AG20443 (cell line): ENCODE measurements at places on chromosomes 5 and 9.

DNA sequence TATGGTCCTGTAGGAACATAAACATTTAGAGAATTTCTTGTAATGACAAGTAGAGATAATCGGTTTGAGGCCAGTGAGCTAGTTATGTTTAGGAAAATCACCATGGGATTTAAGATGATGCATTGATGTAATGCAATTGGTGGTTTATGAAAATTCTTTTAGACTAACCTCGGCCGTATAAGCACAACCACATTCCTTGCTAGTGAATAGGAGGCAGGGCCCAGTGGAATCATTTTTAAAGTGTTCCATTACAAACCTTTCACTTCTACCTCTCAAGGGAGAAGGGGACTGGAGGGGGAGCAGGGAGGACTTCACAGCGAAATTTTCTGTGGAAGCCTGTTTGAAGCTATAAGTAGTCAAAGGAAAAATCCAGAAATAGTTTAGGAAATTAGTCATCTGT lies 71.8 kb upstream of the NFIL3 start:
- peak; percentile 78 for DNase-seq

GRCh38 chr9:77743386-77743785 lies 95.3 kb upstream of the GNA14 start:
- peak; percentile 48 for DNase-seq

- no peak for DNase-seq
Measured at GRCh38 chr5:56517011-56517416, 283.9 kb upstream of the ANKRD55 start.

- peak; percentile 80 for DNase-seq
Measured at GRCh38 chr9:16321461-16322119, 548.9 kb downstream of the BNC2 start.

DNA sequence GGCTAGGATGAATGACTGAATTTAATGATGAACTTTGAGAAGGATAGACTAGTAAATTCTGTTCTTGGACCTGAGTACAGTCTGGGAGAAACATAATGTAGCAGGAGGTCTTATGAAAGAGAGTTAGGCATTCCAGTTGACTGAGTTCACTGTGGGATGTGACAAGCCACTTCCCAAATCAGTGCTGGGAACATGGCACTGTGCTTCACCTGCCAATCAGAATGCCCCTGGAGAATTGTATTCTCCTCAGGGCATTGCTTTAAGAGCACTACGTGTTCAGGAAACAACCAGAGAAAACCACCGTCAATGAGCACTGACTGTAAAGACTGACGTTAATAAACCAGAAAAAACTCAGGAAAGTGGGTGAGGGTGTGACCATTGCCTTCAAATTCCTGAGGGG lies 1.2 kb downstream of the CCDC107 start:
- DNase-seq: peak; percentile 38

GRCh38 chr9:108033976-108034964 lies 544.7 kb upstream of the KLF4 start:
- DNase-seq: peak; percentile 59

- DNase-seq: no peak
Measured at GRCh38 chr9:107819772-107820565, 330.4 kb upstream of the KLF4 start.

GRCh38 chr9:133551446-133551845 lies 16.9 kb downstream of the ADAMTSL2 start:
- DNase-seq: no peak

- DNase-seq: no peak
Measured at GRCh38 chr5:180178531-180179441, 30.2 kb downstream of the RASGEF1C start.

DNA sequence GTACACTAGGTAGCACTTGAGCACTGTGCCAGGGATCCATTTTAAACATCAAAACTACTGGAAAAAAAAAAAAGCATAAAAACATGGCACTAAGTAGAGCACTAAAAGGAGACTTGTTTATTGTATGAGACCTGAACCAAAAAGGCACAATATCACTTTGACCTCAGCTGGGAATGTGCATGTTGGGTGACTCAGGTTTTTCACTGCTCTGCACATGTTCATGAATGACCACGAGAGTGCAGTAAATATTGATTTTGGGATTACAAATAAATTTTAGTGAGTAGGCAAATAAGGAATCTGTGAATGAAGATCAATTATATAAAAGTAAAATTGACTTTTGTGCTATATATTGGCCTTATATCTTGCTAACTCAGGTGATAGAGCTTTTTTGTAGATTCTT lies 11.8 kb downstream of the RMI1 start:
- DNase-seq: no peak

- peak; percentile 49 for DNase-seq
Measured at GRCh38 chr9:86667307-86667706, 280.0 kb downstream of the GAS1 start.

- peak; percentile 24 for DNase-seq
Measured at GRCh38 chr9:21674894-21675293, 127.5 kb upstream of the MTAP start.

GRCh38 chr9:107161338-107161737 lies 121.7 kb upstream of the RAD23B start:
- no peak for DNase-seq

- DNase-seq: no peak
Measured at GRCh38 chr9:109893241-109893640, 113.2 kb downstream of the PALM2AKAP2 start.

GRCh38 chr5:65059681-65060598 lies 291.2 kb downstream of the CWC27 start:
- no peak for DNase-seq

DNA sequence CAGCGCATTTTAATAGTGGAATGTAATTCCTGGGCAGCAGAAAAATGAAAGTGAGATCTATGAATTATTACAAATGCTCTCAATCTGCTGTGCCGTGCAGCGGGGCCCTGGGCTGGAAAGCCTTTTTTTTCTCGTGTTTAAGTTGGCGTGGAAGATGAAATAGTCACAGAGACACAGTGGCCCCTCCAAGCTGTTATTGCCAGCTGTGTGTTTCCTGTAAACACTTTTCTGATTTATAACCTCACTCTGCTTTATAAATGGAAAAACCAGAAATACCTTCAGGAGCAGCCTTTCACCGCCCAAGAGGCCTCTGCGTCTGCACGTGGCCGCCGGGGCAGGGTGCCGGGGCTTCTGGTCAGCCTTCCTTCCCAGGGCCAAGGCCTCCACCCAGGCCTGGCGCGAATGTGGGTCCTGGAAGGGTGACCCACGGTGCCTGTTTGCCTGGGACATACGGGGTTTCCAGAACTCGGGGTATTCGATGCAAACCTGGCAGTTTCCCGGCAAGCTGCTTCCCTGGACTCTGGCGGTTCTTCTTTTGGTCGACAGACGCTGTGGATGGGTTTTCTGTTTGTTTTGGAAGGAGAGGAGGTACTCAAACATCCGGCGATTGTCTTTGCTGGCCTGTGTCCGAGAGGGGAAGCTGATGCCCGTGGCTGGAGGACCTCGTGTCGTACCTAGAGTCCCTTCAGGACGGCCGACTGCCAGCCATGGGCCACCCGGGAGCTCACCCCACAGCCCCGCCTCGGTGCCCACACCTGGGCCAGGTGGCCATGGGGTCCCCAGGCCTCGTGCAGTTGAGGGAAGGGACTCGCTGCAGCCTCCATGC lies 256.7 kb downstream of the PARP8 start:
- no peak for DNase-seq

GRCh38 chr5:100709771-100710170 lies 174.6 kb downstream of the FAM174A start:
- no peak for DNase-seq

GRCh38 chr5:152349683-152350526 lies 55.2 kb downstream of the NMUR2 start:
- peak; percentile 42 for DNase-seq

DNA sequence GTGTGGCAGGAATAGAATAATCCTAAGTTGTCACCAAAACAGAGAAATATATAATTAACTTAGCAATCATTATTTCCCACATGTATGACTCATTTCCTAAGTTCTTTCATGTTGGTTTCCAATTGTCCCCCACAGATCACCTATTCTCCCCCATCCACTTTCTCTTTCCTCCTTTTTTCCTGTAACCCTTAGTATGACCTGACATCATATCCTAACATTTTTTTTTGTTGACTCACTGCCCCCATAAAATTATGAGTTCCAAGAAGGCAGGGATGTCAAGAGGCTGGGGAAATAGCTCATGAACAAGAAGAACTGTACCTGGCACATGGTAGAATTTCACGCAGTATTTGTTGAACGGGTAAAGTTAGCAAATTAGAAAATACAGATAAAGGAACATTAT lies 186.7 kb downstream of the DCP2 start:
- no peak for DNase-seq

DNA sequence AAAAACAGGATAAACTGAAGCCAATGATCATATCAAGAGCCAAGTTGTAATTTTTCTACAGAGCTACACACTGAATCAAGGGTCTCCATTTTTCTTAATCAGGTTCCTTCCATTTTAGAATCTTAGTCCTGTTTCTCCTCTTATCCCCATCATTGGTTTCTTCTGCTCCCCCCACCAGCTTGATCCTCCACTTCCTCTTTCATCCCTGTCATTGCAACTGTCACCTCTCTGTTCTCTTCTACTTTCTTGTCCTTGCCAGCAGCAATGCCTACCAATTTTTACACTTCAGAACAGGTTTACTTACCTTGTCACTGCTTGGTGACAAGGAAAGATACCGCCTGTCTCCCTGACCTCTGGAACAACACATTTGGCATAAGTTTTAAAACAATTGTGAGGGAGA lies 97.3 kb downstream of the CFAP90 start:
- no peak for DNase-seq

DNA sequence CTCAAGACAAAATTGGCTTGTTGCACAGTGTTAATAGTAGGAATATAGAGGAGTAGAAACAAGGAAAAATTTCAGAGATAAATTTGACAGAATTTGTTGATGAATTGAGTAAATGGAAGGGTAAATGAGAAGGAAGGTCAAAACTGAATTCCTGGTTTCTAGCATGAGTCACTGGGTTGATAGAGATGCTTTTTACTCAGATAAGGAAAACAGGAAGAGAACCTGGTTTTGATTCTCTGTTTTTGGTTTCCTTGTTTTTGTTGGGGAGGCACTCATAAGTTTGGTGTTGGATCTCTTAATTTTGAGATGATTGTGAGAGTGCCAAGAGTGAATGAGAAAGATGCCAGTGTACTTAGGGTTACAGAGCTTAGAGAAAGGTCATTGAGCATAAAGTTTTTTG lies 7.1 kb downstream of the LRRC70 start:
- DNase-seq: no peak

GRCh38 chr9:133031496-133031911 lies 707 bp downstream of the GTF3C5 start:
- DNase-seq: no peak

- DNase-seq: no peak
Measured at GRCh38 chr5:87392801-87393200, 19.9 kb downstream of the CCNH start.

DNA sequence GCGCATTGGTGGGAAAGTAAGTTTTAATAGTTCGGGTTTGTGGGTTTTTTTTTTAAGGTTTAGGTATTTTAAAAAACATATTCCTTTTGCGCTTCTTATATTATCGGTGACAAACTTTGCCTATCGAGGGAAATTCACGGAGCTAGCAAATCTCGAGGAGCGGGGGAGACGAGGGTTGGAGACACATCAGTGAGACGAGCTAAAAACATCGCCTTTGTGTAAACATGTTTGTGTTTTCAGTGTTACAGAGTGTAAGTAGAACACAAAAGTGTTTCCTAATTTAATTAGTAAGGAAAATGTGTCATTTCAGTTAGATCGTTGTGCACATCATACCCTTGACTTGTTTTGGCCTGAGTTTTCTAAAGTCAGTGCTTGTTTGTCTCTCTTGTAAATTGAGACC lies 945 bp downstream of the BTF3 start:
- DNase-seq: no peak

DNA sequence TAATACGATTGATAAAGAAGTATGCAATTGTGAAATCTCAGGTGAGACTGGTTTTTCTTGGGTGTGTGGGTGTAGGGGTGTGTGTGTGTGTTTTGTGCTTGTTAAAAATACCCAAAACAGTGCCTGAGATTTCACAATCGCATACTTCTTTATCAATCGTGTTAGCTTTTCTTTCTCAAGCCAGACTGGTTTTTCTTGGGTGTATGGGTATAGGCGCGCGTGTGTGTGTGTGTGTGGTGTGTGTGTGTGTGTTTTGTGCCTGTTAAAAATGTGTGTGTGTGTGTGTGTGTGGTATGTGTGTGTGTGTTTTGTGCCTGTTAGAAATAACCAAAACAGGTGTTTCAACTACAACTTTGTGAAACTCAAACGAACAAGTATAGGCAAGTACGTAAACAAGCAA lies 53.7 kb downstream of the CERT1 start:
- DNase-seq: no peak

DNA sequence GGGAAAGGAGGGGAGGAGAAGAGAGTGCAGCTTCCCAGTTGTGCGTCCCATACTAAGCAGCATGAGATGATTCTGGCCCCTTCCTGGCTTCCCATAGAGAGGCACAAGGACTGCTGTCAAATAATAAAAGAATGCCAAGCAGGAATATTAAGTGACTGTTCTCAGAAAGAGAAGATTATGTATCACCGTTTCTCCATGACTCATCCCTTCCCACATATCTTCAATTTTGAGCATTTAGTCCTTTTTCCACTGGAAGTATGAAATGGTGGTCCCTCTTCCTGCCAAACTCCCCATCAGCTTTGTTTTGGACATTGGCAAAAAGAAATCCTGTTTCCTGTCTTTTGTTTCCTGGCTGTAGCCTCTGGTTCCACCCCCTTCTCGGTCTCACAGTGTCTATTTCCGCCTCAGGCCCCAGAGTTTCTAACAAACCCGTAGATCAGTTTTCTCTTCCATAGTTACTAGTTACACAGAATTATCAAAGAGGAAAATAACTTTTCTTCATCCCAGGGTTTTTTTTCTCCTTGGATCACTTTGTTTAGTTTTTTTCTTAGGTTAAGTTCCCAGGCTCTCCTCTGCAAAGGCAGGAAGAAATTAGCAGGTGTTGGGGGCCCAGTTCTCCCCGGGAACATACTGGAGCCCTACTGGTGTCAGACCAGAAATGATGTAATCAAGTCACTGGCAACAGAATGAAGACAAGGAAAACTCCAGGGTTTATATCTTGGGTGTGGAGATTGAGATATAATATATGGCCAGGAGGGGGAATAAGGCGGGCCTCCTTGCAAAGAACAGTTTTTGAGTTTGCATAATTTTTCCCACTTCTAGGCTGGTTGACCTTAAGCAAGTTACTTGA lies 26.4 kb upstream of the ARHGAP26 start:
- DNase-seq: peak; percentile 22

- DNase-seq: no peak
Measured at GRCh38 chr5:149147676-149148075, 6.4 kb downstream of the ABLIM3 start.

DNA sequence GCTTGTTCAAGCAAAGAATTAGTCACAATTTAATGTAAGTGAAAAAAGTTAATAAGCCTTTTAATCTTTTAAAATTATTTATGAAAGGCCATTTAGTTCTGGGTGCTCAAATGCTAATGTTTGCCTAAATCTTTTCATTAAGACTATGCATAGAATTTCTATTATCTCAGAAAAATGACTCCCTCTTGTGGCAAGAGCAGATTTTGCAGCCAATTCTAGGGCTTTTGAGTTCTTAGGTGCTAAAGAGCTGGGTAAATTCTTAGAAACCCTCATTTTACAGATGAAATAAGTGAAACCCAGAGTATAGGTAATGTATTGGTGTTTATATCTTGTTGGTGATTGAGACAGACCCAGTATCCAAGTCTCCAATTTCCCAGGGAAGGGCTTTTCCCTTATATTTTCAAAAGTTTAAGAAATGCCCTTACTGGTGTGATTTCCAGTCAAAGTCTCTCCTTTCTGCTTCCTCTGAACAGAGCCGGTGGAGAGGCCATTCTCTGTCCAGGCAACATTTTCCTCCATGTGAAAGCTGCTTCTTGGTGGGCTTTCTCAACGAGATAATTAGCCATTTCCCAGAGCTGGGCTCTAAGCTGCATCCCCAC lies 24.1 kb upstream of the PCSK5 start:
- peak; percentile 34 for DNase-seq

GRCh38 chr5:124659798-124660197 lies 86.6 kb downstream of the ZNF608 start:
- DNase-seq: no peak
